ENCODE measurements at places on chromosomes 2 and 18.
A peak's percentile ranks its signal among the peaks of the same experiment; 100 is the strongest.

DNA sequence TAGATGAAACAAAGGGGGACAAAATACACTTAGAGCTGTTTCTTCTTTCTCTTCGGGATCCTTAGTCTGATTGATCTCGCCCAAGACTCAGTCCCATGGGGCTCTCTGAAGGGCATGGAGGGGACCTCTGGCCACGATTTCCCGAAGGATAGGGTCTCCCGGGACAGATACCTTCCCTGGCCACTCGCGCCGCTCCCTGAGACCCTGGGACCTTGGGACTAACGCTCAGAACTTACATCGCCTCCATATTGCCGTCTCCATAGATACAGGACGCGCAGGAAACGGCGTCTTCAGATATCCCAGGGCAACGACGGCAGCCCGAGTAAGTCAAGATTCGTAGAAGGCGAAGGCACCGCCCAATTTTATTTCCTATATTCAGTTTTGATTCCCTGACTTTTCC is at the start of gene CFAP65:
Gene CFAP65, minus strand, starts transcription at position 265 of the 400 bp plus-strand sequence. CDS start 2,468 bp downstream, outside the sequence.
- peak; percentile 57 for DNase-seq

DNA sequence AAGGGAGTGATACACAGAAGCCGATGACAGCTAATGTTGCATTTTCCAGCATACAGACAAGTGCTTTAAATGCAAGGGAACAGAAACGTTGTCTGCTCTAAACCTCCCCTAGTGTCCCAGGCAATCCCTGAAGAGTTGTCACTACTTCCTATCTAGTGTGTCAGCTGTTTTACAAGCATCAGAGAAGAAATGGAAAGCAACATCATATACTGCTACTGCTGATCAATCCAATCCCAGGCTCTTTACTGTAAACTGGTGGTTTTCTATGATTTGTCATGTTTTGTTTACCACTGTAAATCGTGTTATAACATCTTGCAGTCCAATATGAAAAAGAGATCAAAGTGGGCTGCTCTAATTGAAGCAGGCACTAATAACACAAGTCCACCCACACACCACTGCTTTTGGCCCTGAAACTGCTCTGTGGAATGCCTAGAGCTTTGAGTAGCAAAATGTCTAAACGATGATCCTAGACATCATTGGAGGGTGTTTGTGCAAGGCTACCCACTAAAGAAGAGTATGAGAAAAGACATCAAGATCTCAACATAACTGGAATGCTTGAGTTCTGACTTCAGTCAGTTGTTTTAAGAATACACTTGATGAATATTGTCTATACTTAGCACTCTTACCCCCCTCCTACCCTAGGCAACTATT is 18.1 kb upstream of the ROCK1 start:
- no peak for DNase-seq

GRCh38 chr2:230205034-230205433 is 14.8 kb downstream of the SP110 start:
- DNase-seq: no peak

GRCh38 chr2:100365434-100365833 is 43.1 kb upstream of the LONRF2 start:
- DNase-seq: peak; percentile 81

GRCh38 chr2:142876423-142876822 is 1.0 kb upstream of the KYNU start:
- peak; percentile 55 for DNase-seq

- no peak for DNase-seq
Measured at GRCh38 chr2:11093467-11093866, 61.8 kb upstream of the SLC66A3 start.

- no peak for DNase-seq
Measured at GRCh38 chr2:143937723-143938350, 582.1 kb downstream of the ZEB2 start.

DNA sequence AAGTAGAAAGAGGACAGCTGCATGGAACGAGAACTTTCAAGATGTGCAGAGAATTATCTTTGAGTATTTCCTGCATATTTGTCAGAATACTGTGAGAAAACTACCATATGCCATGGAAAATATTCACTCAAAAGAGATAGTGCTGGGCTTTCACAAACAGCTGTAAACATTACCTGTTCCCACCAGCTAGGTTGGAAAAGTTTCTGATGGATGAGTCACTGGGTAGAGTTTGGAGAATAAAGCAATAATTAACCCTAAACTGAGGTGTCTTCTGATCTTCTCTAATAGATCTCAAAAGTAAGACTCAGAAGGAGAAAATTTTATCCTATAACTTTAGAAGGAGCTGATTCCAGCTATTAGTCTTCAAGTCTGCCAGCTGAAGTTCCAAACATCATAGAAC is 3.9 kb upstream of the FSIP2 start:
- no peak for DNase-seq

- no peak for DNase-seq
Measured at GRCh38 chr2:146912536-146912935, 932.3 kb upstream of the ACVR2A start.

DNA sequence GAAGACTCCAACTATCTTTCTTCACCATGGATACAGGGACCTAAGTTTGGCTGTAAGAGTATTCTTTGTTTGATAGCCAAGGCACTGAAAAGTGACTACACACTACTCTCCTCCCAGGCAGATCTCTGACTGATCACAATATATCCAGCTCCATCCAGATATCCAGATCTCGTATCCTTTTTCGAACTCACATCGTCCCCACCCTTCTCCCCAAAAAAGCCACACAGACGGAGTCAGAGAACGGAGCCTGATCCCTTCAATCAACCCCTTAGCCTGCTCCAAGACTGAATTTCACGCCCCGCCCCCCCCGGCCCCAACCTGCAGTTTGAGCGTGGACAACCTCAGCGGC is 533 bp downstream of the DHX57 start:
- DNase-seq: no peak

DNA sequence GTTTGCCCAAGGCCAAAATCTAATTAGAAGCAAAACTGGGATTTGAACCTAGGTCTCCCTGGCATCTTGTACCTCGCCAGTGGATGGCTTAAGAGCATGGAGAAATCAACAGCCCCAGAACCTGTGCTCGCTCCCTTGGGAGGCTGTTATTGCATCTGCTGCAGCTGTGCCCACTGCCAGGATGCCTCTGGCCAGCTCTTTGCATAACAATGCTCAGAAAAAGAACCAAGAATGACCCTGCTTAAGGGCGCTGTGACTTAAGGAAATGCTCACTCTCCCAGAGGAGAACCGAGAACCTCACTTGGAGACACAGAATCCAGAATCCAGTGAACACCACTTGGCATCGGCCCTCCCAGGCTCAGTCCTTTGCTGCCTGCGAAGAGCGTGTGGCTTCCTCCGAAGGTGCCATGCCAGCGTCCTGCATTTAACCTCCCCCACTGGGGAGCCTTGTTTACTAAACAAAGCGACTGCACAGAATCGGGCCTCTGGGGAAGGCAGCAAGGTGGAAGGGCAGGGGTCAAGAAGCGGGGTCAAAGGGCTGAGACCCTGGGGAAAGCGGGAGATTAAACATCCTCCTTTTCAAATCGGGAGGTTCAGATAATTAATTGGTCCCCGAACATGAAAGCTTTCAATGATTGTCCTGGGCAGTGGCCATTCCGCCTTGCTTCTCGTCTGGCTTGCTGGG is 71.0 kb upstream of the BOD1L2 start:
- no peak for DNase-seq

DNA sequence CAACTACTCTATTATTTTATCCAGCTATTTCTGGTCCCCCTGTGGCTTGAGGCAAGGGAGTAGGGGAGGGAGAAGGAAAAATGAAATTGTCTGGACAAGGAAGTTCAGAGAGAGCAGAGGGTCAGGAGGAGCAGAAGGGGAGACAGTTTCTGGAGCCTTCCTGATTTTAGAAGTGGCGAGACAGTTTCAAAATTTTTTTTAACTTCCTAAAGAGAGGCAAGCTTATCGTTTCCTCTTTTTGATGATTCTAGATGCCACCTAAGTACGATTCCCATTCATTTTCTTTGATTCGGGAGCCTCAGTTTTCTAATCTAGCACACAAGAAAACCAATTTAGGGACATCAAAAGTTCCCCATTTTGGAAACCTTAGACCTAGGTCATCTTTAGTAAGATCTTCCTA is 96.9 kb upstream of the B3GNT2 start:
- DNase-seq: no peak

GRCh38 chr18:79151191-79151590 is 82.0 kb downstream of the ATP9B start:
- DNase-seq: no peak

- DNase-seq: no peak
Measured at GRCh38 chr18:73961804-73962203, 185.8 kb downstream of the FBXO15 start.

- peak; percentile 43 for DNase-seq
Measured at GRCh38 chr2:37005118-37005868, 39.0 kb upstream of the STRN start.

- no peak for DNase-seq
Measured at GRCh38 chr2:210132239-210132638, 39.0 kb downstream of the KANSL1L start.

Data from ELR (cell line).